ENCODE measurements at places on chromosomes 3 and 15.

DNA sequence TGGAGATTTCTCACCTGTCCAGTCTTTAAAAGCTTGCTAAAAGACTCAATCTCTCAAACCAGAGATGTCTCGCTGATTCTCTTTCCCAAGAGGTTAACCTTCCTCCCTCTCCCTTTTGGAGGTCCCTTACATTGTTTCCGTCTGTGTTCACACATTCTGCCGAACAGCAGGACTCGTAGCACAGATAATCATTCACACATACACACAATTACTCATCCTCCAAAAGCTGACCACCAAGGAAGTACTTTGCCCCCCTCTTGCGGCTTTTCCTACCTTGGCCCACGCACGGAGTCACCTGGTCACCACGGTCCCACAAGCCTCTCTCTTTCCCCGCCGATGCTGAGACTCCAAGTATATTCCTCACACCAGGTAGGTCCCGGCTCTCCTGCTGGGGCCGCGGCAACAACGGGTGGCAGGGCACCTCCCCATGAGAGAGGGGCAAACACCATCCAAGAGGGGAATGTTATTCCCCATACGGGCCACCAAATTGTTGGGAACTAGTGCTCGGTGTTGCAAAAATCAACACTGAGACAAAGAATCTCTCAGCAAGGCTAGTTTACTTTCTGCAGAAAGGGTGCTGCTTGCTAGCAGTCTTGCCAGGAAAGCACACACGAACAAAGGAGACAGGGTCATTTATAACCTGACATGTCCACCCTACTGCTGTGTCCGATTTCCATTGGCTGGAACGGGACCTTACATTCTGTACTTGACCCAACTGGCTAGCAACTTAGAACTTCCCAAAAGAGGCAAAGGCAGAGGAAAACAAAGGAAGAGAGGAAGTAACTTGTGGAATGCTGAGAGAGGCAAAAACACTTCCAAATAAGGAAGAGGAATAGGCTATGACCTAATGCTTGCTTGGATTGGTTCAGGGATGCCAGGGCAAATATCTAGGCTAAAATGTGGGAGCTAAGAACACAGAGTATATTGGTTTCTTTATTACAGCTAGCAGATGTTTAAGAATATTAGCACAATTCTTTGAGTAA lies 102.1 kb upstream of the NECTIN3 start:
- DNase-seq = no peak

DNA sequence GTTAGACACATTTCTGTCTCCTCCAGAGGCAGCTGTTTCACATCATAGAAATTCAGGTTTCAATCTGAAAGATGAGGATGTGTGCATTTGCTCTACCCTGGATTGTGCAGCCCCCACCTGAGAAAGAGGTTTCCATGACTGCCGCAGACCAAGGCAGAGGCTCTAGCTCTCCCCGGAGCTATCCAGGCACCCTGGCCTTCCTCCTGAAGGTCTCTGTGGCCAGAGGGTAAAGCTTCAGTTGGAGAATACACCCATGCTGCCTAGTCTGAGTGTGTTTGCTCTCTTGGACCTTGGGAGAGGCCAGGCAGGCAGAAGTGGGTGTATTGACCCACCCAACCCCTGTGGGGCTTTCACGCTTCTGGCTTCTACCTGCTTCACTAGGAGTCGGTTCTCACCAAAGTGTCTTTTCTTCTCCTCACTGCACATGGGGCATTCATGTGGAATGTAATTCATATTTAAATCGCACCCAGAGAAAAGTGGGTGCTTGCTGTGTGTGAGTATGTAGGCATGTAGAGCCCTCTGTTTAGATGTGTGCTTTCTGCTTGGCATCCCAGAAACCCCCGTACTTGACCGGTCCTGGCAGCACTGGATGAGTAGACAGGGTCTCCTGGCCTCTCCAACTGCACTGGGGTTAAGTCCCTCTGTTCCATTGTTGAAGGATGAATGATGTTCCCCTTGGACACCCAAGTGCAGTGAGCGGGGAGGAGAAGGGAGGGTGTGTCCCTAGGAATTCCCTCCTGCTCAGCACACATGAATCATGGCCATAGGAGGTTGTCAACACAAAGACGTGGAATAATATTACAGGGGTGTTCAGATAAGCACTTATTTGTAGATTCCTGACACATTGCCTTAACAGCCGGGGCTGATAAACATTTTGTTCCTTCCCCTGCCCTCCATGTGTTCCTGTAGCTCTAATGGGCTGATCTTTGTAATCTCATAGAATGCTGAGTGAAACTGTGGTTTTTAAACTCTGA lies 20.3 kb upstream of the RAB6B start:
- no peak for DNase-seq

DNA sequence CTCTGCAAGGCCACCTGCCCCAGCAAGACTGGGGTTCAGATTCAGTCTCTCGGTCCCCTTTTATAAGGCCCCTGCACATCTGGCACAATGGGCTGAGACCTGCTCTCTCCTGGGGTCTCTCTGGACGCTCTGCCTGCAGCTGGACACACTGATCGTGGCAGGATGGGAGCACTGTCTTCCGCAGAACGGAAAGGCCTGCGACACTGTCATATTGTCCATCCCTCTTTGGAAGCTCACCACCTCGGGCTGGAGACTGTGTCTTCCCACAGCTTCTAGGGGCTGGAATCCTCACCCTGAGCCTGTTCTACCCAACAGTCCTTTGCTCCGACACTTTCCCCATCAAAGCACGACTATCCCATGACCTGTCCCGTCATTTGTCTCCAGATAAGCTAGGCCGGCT lies 11.5 kb upstream of the IGDCC4 start:
- DNase-seq = no peak

DNA sequence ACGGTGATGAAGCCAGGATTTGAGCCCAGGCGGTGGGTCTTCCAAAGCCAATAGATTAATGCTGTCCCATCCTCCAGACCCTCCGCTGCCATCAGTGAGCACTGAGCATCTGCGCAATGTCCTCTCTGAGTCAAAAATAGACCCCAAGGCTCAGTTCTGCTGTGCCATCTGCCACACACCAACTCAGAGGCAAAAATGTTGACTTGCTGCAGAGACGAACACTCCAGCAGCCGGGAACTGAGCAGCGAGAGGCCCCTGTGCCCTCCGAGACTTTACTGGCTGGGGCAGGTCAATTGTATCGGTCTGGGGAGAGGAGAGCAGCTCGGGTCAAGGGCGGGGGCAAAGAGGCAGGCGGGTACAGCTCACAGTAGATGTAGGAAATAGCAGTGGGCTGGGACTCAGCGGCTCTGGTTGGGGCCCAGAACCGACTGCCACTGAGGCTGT lies 41.5 kb upstream of the ATP2B2 start:
- no peak for DNase-seq

GRCh38 chr3:46272028-46272451 lies 29.8 kb downstream of the CCR3 start:
- no peak for DNase-seq

DNA sequence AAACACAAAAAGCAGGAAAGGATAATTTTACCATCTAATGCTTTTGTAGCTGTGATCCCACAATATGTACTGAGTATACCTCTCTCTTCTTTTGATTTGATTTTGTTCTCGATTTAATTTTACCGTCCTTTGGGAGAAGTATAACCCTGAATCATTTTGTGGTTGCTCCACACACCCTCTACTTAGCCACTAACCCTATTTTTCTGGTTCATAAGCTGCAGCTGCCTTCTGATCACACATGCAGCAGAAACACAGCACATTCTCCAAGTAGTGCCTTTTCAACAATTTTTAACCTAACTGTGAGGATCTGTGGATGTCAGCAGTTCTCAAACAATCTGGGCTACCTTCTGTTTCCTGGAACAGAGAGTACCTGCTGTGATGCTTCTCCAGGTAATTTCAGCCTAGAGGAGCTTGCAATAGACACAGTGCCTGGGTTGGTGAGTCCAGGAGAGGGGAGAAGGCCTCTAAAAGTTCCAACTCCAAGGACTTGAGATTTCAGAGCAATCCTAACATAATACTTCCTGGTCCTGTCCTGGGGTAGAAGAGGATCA lies 40.3 kb downstream of the HGD start:
- no peak for DNase-seq

DNA sequence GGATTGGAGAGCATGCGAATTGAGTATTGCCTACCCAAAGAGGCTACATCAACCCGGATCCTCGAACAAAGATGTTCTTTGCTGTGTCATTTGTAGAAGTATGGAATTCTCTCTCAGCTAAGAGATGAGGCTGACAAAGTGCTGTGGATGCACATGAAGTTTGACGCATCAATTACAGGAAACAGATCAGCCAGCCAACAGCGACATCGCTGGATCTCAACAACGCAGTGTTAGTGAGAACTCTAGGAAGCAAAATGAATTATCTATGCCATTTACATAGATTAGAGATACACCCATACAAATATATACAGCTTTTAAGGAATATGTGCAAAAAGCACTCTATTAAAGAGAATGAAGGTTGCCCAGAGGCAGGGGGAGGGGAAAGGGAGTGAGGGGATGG lies 160.6 kb upstream of the RGMA start:
- DNase-seq = no peak

DNA sequence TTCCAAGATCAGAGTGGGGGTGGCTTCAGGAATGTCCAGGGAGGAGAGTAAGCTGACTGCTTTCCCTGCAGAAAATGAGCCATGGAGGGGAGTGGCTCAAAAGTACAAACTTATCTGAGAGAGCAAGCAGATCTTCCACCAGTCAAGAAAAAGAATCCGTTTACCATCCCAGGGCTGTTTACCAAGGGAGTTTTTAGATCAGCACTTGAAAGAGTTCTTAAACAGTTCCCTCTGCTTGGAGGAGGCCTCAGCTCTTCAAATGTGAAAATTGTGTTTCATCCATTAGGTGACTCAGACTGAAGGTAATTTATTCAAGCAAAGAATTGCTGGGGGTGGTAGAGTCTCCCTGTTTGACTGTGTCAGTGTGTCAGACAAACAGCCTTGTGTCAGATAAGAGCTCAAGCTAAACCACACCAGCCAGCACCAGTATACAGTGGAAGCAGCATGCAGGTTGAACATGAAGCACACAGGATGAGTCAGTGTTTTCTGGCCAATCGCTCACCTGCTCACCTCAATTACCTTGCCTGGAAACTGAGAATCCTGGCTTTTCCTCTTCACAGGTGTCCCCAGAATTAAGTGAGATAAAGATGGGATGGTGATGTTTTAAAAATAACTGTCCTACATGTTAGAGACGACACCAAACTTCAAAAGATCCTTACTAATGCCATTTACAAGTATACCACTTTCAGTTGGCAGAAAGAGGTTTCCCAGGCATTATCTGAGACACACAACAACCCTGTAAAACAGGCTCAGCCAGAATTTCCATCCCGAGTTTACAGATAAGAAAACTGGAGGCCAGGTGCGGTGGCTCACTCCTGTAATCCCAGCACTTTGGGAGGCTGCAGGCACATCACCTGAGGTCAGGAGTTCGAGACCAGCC lies 21.7 kb downstream of the SH3BP5 start:
- DNase-seq = peak; percentile 56

GRCh38 chr3:8509961-8510360 lies 8.3 kb downstream of the LMCD1 start:
- no peak for DNase-seq
